ENCODE measurements at places on chromosomes 12 and 14.

DNA sequence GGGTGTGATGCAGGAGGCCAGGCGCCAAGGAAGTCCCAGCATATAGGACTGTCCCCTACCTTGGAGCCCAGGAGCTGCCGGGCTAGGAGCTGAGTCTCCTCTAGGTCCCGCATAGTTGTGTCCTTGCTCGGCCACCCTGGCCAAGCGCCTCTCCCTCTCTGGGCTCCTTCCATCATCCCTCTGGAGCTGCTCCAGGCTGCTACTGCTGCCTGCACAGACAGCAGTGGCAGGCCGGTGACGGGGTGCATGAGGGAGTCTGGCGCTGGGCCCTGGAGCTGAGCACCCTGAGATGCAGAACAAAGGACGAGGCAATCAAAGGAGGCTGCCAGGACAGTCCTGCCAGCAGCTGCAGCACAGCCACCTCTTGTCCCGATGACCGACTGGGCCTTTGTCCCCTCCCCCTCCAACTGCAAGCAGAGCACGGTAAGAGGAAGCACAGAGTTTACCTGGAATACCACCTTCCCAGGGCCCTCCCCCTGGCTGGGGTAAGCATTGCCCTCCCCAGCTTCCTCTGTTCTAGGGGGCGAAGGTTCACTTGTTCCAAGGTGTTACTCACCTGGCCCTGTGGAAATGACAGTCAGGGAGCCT lies 10.4 kb downstream of the DTX1 start:
- no peak for DNase-seq

DNA sequence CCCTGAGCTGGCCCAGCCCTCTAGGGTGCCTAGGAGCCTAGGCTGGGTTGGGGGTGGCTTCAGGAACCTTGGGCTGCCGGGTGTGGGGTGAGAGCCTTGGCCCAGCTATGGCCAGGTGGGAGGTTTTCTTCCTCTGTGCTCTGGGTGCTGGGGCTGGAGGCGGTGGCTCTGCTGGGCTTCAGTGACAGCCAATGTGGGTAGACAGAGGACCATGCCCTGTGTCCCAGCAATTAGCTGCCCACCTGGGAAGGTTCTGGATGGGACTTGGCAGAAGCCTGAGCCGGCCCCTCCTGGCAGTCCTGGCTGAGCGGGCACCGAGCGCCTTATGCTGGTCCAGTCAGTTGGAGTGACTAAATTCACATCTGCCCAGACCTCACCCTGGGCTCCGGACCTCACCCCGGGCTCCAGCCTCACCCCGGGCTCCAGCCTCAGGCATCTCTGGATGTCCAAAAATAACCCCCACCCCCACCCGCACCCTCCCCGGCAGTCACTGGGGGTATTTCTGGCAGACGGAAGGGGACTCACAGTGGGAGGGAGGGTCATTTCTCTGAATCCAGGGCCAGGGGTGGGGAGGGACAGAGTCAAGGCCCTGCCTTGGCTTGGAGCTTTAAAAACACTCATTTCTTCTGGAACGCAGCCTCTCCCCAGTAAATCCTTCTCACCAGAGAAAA lies 46.9 kb downstream of the CYP46A1 start:
- DNase-seq, result peak; percentile 5

DNA sequence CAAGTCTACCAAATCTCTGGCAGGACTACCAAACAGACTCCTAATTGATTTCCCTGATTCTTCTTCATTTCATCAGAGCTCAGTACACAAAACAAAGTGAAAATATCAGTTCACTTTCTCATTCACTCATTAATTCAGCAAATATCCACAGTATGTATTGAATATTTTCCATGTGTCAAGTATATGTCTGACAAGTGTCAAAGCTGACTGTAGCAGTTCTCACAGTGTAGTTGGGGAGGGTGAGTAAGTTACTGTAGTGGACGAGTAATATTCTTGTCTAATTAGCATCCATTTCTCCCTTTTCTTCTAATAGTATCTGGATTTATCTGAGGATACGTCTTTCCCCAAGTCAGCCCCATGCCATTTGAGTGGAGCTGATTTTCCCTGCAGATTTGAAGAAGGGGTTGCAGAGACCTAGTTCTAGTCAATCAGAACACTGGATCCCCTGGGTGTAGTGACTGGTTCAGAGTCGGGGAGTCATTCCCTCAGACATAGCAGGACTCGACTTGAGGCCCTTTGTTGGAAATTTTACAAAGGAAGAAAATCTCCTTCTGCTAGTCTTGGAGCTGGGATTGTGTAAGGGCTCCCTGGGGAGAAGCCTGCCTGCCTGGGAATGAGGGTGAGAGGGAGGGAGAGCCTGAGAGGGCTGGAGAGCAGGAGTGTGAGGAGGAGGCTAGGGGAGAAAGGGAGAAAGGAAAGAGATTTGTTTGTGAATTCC lies 51.4 kb downstream of the GRIP1 start:
- no peak for DNase-seq

- DNase-seq, result no peak
These were observed 261.4 kb upstream of the NPAS3 start for GRCh38 chr14:32677129-32677780.

DNA sequence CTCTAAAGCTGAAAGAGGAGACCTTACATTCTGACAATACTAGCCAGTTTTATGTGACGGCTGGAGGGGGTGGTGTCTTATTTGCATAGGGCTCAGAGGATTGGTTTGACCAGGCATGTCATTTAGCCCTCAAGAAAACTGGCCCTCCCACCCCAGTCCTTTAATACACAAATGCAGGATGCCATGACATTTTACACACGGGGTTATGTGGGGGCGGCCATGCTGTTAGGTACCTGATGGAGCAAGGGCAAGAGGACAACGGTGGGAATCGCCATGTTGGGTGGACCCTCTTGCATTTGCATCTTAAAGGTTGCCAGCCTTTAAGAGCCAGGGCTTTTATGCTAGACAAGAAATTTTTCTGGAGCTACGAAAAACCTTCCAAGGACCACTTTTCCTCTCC lies 23.3 kb downstream of the MDM2 start:
- no peak for DNase-seq
